Fibroblast of skin of left biceps (primary cell): ENCODE measurements at places on chromosomes 5 and 9.
A peak's percentile ranks its signal among the peaks of the same experiment; 100 is the strongest.

GRCh38 chr9:13127131-13127530, 152.4 kb downstream of the MPDZ start:
- DNase-seq = no peak

GRCh38 chr5:59764361-59764760, 129.2 kb downstream of the PDE4D start:
- DNase-seq = no peak

- DNase-seq = no peak
Observed at GRCh38 chr9:134858051-134858841, 22.4 kb upstream of the FCN2 start.

GRCh38 chr5:153223376-153223775, 267.1 kb upstream of the GRIA1 start:
- DNase-seq = no peak

DNA sequence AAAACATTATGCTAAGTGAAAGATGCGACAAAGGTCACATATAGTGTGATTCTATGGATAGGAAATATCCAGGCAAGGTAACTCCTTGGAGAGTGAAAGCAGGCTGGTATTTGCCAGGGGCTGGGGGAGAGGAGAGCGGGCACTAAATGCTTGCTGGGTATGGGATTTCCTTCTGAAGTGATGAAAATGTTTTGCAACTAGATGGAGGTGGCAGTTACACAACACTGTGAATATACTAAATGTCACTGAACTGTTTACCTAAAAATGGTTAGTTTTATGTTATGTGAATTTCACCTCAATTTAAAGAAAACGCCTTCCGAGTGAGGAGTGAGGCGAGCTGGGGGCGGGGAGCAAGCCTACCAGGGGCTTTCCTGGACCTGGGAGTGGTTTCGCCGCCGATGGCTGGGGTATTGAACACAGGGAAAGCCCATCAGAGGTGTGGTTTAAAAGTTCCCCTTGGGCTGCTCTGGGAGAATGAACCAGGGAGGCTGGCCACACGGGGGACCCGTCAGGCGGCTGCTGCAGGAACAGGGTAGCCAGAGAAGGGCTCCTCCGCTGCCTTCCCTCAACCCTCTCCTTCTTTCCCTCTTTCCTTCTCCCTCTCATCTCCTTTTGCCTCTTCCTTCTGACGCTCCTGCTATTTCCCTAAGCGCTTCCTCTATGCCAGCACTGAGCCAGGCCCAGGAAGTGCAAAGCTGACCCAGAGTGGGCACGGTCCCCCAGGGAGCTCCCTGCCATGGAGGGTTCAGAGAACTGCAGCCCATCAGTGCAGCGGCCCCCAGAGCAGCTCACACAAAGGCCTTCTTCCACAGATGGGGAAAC, 4.9 kb downstream of the AKNA start:
- no peak for DNase-seq

DNA sequence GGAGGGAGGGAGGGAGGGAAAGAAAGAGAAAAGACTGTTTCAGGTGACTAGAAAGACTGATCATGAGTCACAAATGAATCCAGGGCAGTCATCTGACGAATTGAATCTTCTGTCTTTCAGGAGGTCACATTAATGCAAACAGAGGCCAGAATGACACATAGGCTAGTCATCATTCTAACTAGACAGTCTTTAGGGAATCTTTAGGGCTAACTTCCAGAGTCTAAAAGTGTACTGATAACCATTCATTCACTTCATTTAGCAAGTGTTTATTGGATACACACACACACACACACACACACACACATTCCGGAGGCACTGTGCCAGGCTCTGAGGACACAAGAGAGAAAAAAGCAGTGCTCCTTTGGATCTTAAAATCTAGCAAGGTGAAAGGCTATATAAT, 156.7 kb downstream of the EBF1 start:
- peak; percentile 86 for DNase-seq
